Fibroblast of lung (primary cell): ENCODE measurements at places on chromosomes 1 and 21. TPM values are rescaled to one million over a fixed set of nuclear protein-coding genes. Genes with fewer than 3 reads are reported as not detected.

Gene GPR153
- 8.9 and 13.4 TPM in 2 replicates for total RNA-seq

GRCh38 chr1:186325239-186325638 is 49.8 kb downstream of the TPR start:
- no peaks in the 10 kb centered on the region for H3K4me1 ChIP-seq
- peak; percentile 29 for DNase-seq
- no peak overlapping the region for H3K27ac ChIP-seq
- H3K4me3 ChIP-seq = no peak overlapping the region

Gene KLHL17
- 5.6 and 7.4 TPM in 2 replicates for total RNA-seq

GRCh38 chr1:95370691-95371562 is 136.9 kb downstream of the RWDD3 start:
- no peak overlapping the region for H3K4me3 ChIP-seq
- no peak for DNase-seq
- H3K27ac ChIP-seq = no peak overlapping the region
- H3K27me3 ChIP-seq = no peaks in the 10 kb centered on the region

Gene NUAK2
- total RNA-seq = 1.0 and 1.7 TPM in 2 replicates

DNA sequence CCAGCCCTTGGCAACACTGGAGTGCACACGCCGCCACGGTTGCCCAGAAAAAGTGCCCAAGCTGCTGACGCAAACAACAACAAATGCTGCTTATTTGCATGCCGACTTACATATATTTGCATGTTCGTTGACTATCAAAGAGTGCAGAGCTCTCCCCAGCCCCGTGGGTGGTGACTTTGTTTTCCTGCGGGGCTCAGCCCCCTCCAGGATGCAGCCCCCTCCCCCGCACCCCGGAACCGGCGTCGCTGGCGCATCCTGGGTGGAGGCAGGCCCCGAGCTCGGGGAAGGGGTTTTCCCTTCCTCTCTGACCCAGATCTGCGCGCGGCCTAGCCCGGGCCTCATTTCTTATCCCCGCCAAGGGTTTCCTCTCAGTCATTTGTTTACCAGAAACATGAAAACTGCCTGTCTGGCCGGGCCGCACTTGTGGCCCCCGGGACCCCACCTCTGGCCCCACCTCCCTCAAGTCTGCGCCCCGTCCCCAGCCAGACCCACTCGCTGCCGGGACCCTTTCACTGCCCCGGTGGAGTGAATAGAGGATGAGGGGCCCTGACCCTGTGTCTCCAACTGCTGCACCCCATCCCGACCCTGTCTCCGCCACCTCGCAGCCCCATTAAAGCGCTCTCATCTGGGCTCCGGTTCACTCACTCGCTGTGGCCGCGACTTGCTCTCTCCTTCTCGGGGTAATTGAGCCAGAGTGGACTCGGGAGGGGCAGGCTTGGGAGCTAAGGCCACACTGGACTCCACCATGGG is 5.5 kb downstream of the TNFRSF25 start:
- H3K27ac ChIP-seq = no peak overlapping the region
- no peaks in the 10 kb centered on the region for H3K4me1 ChIP-seq
- H3K27me3 ChIP-seq = peaks cover 16% of the 10 kb centered on the region

Gene MTF1
- 3.1 and 4.5 TPM in 2 replicates for total RNA-seq

Gene LCE1A
- total RNA-seq = not detected in 2 replicates

DNA sequence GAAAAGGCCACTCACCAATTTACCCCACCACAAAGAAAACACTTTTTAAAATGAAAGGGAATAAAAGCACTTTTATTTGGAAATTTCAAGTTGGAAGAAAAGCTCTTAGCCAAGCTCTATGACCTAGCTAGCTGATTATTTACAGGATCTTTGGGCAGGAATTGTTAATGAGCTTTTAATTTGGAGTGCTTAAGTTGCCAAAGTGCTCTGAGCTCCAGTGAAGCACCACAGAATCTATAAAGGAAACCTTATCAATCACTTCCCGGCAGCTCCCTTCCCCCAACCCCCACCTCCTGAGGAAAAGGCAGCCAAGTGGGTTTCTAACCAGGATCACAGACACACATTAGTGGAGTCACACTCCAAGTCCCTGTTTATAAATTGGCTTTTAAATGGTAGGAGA is 1.5 kb downstream of the ERI3 start:
- no peak for DNase-seq
- no peak overlapping the region for H3K4me3 ChIP-seq
- H3K27me3 ChIP-seq = no peaks in the 10 kb centered on the region
- H3K4me1 ChIP-seq = no peaks in the 10 kb centered on the region

DNA sequence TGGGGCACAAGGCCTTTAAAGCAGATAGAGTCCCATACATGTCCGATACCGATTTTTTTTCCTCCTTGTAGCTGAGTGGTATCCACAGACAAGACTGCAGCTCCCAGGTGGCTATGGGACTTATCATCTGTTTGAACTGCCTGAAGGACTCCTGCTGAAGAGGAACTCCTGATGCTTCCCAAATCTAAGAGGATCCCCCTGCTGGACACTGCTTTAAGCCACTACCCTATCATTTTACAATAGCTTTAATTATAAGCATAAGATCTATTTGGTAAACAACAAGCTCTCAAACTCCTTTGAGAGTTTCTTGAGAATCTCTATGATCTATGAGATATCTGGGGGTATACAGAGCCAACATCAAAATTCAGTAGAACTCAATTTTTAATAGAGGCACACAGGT is 11.7 kb downstream of the NDC1 start:
- no peak overlapping the region for H3K4me3 ChIP-seq
- peak; percentile 59 for DNase-seq
- no peaks in the 10 kb centered on the region for H3K36me3 ChIP-seq
- no peaks in the 10 kb centered on the region for H3K27me3 ChIP-seq
- H3K27ac ChIP-seq = no peak overlapping the region

GRCh38 chr1:61110554-61110953 is 28.2 kb downstream of the NFIA start:
- H3K4me1 ChIP-seq = no peaks in the 10 kb centered on the region
- no peak for DNase-seq
- H3K4me3 ChIP-seq = no peak overlapping the region
- no peak overlapping the region for H3K27ac ChIP-seq

DNA sequence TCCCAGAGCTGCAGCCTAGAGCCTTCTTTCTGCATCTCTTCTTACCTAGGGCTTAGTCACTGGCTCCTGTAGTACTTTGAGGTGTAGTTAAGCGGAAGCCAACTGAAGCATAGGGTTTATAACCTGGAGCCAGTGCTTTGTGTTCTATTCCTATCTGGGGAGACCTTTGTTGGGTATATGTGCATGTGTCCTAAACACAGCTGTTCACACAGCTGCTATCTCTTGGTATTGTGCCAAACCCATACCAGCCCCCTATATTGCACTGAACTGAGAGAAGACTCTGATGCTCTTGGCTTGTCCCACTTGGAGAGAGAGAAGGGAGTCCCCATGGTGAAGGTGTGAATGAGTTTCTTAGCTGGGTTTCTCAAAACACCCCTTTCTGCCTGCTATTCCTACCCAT is 17.2 kb upstream of the NFASC start:
- H3K36me3 ChIP-seq = no peaks in the 10 kb centered on the region
- no peak overlapping the region for H3K27ac ChIP-seq
- DNase-seq = no peak
- H3K4me1 ChIP-seq = no peaks in the 10 kb centered on the region
- H3K27me3 ChIP-seq = no peaks in the 10 kb centered on the region
- H3K4me3 ChIP-seq = no peak overlapping the region

DNA sequence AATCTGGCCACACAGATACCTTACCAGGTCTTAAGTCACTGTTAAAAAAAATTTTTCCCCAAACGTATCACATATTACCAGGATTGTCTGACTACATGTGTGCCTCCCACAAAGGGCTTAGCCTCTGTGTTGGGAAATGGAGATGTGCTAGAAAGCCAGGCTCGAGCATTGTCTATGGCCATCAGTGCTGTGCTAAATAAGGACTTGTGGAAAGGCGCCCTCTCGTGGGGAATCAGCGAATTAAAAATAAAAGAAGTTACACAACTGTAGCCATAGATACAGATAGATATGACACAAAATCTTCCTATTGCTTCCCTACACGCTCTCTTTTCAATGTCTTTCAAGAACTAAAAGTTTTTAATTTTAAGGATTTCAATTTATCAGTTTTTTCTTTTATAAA is 47.5 kb upstream of the CRNN start:
- no peak overlapping the region for H3K27ac ChIP-seq
- H3K36me3 ChIP-seq = no peaks in the 10 kb centered on the region
- H3K27me3 ChIP-seq = no peaks in the 10 kb centered on the region
- no peaks in the 10 kb centered on the region for H3K4me1 ChIP-seq

GRCh38 chr1:154750681-154751665 is 119.1 kb downstream of the KCNN3 start:
- no peak overlapping the region for H3K27ac ChIP-seq
- DNase-seq = no peak
- peaks cover 38% of the 10 kb centered on the region for H3K27me3 ChIP-seq
- no peaks in the 10 kb centered on the region for H3K36me3 ChIP-seq

Gene FBLIM1
- 17.3 and 27.7 TPM in 2 replicates for total RNA-seq

DNA sequence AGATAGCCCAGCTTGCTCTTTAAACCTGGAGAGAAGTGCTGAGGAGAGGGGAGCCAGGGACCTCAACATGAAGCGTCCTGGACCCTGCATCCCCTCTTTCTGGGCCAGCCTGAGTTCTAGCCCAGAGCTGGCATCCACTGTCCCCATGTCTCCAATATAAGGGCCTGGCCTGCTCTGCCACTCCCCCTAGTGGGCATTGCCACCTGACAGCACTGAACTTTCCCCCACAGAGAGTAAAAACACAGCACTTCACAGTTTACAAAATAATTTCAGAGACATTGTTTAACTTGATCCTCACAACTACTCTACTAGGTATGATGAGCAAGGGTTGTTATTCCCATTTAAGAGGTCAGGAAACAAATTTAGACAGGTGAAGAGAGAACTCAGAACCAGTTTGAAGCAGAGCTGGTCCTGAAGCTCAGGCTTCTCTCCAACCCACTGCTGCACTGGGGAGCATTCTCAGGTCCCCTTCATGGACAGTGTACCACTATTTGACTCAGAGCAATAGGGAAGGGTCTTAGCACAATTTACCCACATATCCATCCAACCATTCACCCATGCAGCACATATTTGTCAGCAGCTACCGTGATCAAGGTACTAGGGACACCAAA is 151.2 kb downstream of the DMRTA2 start:
- no peak for DNase-seq
- no peak overlapping the region for H3K4me3 ChIP-seq
- H3K27ac ChIP-seq = no peak overlapping the region
- no peaks in the 10 kb centered on the region for H3K36me3 ChIP-seq
- H3K27me3 ChIP-seq = no peaks in the 10 kb centered on the region

DNA sequence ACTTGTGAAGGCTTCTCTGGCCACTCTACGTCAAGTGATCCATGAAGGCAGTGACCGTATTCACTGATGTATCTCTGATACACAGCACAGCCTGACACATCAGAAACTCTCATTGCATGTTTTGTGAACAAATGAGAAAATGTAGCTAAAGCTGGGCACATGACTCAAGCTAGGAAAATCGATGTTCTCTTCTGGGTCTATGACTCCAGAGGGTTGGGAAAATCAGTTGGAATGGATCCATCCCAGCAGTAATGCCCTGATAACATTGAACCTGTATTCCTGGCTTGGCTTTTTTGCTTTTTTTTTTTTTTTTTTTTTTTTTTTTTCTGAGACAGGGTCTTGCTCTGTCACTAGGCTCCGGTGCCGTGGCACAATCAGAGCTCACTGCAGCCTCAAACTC is 395.7 kb downstream of the KCNH1 start:
- H3K4me3 ChIP-seq = no peak overlapping the region
- DNase-seq = no peak
- H3K27me3 ChIP-seq = no peaks in the 10 kb centered on the region
- no peaks in the 10 kb centered on the region for H3K36me3 ChIP-seq
- no peaks in the 10 kb centered on the region for H3K4me1 ChIP-seq
- H3K27ac ChIP-seq = no peak overlapping the region

Gene OR2T8
- not detected in 2 replicates for total RNA-seq

Gene LCE6A
- total RNA-seq = not detected in 2 replicates

- H3K4me1 ChIP-seq = peaks cover 33% of the 10 kb centered on the region
- H3K4me3 ChIP-seq = no peak overlapping the region
- peak; percentile 95 for DNase-seq
- H3K27me3 ChIP-seq = no peaks in the 10 kb centered on the region
- H3K27ac ChIP-seq = peak overlapping the region; percentile 74
Observed at GRCh38 chr21:45308194-45309068, 20.7 kb upstream of the POFUT2 start.

DNA sequence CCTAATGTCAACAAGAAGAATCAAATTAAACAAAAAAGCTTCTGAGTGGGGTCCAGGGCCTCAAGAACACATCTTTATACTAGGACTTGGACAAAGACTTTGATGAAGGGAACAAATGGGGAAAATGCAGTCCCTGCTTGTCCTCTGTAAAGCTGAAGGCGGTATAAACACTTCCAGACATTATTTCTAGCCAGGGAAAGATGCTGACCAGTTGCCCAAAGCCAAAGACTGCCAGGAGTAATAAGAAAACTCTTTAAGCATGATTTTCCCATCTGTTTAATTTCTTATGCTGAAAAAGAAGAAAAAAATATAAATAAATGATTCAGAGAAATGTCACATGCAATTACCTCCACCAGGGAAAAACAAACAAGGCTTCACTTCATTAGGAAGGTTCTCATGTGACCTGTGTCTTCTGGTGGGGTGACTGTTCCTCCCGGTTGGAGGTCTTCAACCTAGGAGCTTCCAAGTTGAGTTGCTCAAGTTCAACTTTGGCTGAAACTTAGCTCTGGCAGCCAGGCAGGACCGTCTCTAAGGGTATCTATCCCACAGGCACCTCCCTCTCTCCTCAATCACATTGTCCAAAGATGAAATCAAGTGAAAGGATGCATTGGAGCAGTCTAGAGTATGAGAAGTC is 65.2 kb upstream of the KCNE2 start:
- no peak for DNase-seq
- H3K27me3 ChIP-seq = peaks cover 4% of the 10 kb centered on the region
- H3K4me3 ChIP-seq = no peak overlapping the region
- H3K36me3 ChIP-seq = no peaks in the 10 kb centered on the region

DNA sequence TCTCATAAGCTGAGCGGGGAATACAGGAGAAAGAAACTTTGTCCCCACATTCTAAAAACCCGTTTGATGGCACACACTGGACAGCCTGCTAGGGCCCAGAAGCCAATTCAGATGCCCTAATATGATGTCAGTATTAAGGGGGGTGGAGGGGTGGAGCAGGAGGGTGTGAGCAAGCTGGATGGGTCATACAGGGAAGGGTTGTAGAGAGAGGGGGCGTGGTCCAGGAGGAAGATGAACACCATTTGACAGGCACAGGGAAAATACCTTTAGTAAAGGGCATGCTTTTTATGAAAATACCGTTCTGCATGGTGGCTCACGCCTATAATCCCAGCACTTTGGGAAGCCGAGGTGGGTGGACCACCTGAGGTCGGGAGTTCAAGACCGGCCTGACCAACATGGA is 6.0 kb downstream of the TARS2 start:
- DNase-seq = no peak
- no peaks in the 10 kb centered on the region for H3K4me1 ChIP-seq
- no peaks in the 10 kb centered on the region for H3K27me3 ChIP-seq
- peaks cover 6% of the 10 kb centered on the region for H3K36me3 ChIP-seq
- H3K27ac ChIP-seq = no peak overlapping the region
- no peak overlapping the region for H3K4me3 ChIP-seq

- no peaks in the 10 kb centered on the region for H3K4me1 ChIP-seq
- DNase-seq = peak; percentile 74
- no peaks in the 10 kb centered on the region for H3K36me3 ChIP-seq
- H3K27ac ChIP-seq = no peak overlapping the region
Observed at GRCh38 chr1:209435654-209436566, 147.6 kb upstream of the CAMK1G start.
